ENCODE measurements at places on chromosomes 12 and 14.
A peak's percentile ranks its signal among the peaks of the same experiment; 100 is the strongest.

GRCh38 chr14:102610968-102611811 lies 18.7 kb downstream of the RCOR1 start:
- DNase-seq: no peak

- no peak for DNase-seq
Observed at GRCh38 chr14:45810152-45810872, 557.3 kb upstream of the MIS18BP1 start.

- no peak for DNase-seq
Observed at GRCh38 chr12:111816065-111816615, 25.9 kb upstream of the MAPKAPK5 start.

DNA sequence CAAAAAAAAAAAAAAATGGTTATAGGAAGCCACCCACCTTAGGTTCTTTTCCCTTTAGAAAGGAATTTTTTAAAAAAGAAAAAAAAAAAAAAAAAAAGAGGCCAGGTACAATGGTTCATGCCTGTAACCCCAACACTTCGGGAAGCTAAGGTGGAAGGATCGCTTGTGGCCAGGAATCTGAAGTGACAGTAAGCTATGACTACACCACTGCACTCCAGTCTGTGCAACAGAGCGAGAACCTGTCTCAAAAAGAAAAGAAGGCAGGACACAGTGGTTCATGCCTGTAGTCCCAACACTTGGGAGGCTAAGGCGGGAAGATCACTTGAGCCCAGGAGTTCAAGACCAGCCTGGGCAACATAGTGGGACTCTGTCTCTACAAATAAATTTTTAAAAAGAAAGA lies 36.0 kb downstream of the SPTLC2 start:
- no peak for DNase-seq

DNA sequence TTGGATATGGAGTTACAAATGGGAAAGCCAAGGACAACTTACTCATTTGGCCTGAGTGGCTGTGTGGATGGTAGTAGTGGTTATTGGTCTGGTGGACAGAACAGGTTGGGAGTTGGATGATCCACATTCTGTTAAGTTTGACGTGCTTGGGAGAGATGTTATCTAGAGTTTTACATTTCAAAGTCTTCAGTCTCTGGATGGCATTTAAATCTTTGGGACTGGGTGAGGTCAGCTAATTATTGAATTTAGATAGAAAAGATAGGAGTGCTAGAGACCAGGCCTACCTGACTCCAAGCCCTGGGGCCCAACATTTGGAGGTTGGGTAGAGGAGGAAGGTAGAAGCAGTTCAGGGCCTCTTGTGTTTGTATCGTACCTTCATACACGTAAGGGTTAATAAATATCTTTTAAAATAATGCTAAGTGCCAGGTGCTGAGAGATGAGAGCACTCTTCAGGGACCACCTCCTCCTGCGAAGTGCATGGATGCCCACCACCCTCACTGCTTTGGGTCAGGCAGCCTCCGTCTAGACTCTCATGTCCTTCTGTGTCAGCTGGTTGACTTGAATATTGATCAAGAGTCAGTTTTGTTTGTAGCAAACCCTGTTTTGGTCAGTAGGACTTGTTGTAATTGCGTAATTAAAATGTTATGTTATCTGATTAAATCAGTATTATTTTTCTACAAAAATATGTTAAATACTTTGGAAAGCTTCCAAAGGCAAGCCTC lies 460.4 kb upstream of the RGS6 start:
- DNase-seq: no peak

- DNase-seq: no peak
Observed at GRCh38 chr14:101861464-101861863, 100.0 kb downstream of the PPP2R5C start.

DNA sequence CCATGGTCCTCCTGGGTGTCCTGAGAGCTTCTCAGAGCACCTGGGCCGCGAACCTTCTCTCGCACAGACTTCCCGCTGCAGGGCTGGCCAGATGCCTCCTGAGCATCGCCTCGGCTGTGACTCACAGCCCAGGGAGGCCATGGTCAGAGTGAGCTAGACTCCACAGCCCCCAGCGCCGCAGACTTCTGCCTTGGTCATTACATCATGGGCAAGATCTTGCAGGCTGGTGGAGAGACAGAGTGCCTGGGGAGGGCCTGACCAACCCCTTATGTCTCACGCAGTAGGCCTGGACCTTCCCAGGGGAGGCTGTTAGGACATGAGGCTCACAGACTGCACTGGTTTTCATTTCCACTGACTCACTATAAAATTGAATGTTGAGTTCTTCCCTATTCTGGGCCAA lies 41.8 kb downstream of the SMOC1 start:
- no peak for DNase-seq

GRCh38 chr14:93011650-93012325 lies 88.8 kb downstream of the CHGA start:
- DNase-seq: no peak

DNA sequence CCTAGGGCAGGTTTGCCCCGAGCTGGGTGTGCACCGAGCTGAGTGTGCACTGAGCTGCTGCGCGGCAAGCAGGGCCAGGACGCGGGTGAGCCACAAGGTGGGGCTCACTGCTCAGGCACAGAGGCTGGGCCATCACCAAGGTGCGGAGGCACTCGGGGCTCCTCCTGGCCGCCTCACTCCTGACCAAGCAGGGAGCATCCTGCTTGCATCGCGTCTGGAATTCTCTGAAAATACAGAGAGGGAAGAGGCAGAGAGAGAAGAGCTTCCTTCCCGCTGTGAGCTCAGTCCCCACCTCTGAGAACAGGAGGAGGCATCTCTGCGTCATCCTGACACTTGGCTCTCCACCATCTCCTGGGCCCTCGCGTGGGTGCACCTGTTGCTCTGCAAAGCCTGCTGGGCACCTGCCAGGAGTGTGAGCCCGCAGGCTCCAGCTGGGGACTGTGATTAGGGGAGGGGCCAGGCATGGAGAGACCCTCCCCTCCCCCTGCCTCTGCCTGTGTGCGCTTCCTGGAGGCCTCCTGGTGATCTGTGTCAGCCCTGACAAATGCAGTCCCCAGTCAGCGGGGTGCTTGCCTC lies 116.3 kb downstream of the GLT1D1 start:
- DNase-seq: no peak

DNA sequence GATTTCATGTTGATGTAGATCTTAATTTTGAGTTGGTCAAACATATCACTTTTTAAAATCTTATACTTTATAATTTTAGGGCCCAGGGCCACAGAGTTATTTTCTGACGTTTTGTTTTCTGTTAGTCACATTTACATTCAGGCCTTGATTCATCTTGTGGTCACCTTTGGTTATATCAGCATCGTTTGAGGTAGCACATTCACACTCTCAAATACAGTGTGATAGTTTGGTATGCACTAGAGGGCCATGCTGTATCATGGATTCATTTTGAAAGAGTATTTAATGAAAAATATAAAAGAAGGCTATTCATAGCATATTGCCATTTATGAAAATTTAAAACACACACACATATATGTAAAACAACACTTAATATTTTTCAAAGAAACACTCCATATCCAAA lies 274.6 kb downstream of the RAD51B start:
- no peak for DNase-seq

DNA sequence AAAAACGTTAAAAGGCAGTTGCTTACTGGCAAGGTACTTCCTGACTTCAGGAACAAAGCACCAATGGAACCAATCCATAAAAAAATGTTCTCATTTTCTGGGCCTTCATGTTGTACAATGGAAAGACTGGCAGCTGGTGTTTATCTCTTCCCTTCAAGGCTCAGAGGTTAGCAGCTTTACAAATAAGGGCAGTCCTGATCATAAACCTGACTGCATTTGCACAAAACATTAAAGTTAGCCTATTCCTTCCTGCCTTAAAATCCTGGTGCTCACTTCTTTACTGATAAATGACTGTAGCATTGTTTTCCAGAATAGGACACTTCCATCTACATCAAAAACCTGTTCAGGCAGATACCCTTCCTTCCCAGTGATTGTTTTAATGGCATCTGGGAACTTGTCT lies 19.2 kb downstream of the IL26 start:
- DNase-seq: no peak

GRCh38 chr14:91409928-91410718 lies 7.5 kb downstream of the CCDC88C start:
- no peak for DNase-seq

DNA sequence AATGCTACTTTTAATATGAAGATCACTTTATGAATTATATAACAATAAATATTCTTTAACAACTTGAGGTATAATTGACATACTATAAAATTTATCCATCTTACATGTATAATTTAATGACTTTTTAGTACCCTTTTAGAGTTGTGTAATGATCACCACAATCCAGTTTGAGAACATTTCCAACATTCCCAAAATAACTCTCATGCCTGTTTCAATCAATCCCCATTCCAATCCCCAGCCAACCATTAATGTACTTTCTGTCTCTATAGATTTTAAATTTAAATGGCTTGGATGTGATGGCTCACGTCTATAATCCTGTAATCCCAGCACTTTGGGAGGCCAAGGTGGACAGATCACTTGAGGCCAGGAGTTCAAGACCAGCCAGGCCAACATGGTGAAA lies 23.5 kb upstream of the FRMD6 start:
- DNase-seq: no peak

- DNase-seq: no peak
Observed at GRCh38 chr12:80846952-80847351, 90.8 kb downstream of the LIN7A start.

GRCh38 chr12:57138526-57139272 lies 8.7 kb downstream of the LRP1-AS start:
- DNase-seq: peak; percentile 39

- DNase-seq: peak; percentile 85
Observed at GRCh38 chr14:61547186-61548069, 147.9 kb upstream of the HIF1A start.

DNA sequence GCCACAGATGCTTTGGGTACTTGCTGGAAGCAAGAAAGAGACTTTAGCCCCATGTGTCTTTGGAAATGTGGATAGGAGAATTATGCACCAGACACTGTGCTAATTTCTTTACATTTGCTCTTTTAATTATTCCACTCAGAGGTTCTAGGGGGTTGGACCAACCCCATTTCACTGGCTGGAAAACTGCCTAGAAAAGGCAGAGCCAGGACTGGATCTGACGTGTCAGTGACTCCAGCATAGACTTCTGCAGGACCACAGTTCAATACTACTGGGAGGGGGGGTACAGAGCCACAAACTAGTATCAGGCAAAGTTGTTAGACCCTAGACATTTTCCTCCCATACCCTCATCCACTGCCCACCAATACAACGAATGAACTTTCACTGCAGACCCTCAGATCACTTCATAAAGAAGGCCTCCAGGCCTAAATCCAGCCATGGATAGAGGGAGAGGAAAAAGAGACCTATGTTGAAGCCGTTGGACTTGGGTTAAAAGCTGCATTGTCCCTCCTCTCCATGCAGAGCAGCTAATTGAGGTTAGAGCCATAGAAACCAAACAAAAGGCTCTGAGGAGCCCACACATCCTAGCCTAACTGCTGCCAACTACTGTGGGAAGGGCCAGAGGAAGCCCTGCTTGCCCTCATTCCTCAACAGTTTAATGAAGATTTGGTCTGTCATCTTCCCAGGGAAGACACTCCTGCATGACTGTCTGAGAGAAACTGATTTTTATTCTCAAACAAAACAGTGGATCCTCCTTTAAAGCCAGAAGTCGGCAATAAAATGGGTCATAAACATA lies 68.7 kb downstream of the STON2 start:
- DNase-seq: no peak

DNA sequence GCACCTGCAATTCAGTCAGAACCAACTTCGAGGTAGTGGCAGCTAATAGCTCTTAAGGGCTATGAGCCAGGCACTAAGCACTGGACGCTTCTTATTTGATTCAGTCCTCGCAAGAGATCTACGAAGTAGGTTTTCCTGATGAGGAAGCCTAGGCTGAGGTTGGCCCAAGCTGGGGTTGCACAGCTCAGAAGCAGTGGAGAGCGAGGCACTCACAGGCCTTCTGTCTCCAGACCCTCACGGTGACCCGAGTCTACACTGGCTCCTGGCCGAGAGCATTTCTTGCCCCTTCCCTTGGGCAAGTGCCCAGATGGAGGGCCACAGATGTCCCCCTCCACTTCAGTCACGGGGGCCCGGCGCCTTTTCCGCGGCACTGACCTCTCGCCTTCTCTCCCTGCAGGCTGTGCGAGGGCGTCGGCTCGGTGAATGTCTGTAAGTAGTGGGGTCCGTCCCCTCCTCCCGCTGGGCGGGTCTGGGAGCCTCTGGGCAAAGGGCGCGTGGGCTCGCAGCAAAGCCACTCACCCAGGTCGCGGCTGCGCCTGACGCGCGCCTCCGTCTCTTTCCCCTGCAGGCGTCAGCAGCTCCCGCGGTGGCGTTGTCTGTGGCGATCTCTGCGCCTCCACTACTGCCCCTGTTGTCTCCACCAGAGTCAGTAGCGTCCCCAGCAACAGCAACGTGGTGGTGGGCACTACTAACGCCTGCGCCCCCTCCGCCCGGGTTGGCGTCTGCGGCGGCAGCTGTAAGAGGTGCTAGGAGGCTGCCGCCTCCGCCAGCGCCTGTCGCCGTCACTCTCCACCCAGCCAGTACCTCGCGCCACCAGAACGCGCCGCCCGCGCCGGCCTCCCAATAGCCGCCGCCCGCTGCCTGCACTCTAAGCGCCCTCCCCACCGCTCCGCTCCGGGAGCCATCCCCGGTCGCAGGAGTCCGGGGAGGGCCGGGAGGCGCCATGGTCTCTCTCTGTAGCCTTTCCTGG lies 13.1 kb downstream of the KRT83 start:
- peak; percentile 23 for DNase-seq

GRCh38 chr14:32633224-32633859 lies 304.2 kb downstream of the AKAP6 start:
- no peak for DNase-seq

GRCh38 chr12:14275111-14275510 lies 90.4 kb upstream of the ATF7IP start:
- DNase-seq: no peak

GRCh38 chr14:105029402-105029801 lies 8.5 kb upstream of the CDCA4 start:
- DNase-seq: no peak

- DNase-seq: peak; percentile 50
Observed at GRCh38 chr12:19223695-19224094, 94.2 kb downstream of the PLEKHA5 start.

DNA sequence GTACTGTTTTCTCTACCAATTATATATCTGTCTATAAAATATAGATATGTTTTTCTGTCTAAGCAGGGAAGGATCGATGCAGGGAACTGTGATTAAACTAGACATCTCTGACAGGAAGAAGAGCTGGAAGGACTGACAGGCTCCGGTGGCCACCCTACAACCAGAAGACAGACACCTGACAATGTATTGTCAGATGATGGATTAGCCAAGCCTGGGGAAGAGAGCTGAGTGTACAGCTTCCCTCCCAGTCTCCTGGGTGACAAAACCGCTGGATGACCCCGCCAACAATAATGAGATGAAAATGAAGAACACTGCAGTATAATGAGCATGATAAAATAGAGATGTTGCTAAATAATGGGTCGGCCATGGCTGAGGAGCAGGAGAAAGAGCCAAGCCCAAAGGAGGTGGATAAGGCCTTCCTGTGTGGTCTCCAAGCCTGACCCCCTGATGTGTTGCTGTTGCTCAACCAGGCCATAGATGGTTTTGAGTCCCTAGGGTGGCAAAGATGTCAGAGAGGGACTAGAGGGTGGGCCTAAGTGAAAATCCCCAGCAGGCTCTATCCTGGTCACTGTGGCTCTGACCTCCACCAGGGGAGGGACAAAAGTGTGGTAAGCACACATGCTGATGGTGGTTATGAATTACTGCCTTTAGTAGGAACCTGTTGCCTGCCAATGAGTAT lies 28.2 kb downstream of the DHRS2 start:
- no peak for DNase-seq
